ENCODE measurements at places on chromosomes 5 and 9.
A peak's percentile ranks its signal among the peaks of the same experiment; 100 is the strongest.

DNA sequence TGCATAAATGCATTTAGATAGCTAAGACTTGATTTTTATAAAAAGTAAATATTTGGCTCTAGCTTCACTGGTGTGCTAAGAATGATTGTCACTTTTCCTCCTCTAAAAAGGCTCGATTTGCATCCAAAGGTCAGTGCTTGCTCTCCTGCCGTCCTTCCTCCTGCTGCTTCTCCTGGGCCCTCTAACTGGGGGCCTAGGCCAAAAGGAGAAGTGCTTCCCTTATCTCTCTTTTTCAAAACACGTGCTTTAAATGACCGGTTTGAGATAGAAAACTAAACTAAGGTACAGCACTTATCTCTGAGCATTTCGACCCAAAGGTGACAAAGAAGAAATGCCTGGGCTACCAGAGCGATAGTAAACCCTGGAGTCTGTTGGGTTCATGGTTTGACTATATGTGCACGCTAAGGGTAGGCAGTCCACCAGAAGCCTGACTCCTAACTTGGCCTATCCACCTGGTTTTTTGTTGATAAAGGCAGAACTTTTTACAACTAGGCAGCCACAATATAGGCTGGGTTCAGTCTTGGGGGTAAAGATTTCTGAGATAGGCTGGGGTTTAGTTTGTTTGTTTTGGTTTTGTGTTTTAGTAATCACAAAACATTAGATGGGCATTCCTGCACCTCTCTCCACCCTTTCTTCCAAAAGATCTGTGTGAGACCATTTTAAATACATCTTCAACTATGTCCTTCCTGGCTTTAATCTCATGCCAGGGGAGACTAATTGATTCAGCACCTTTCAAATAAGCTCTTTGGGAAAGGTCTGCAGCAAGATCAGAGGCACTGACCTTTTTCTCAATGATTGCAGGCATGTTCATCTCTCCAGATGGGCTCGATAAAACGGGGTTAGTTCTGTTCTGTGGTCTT is 3.8 kb downstream of the NR2F1-AS1 start:
- DNase-seq, result no peak

DNA sequence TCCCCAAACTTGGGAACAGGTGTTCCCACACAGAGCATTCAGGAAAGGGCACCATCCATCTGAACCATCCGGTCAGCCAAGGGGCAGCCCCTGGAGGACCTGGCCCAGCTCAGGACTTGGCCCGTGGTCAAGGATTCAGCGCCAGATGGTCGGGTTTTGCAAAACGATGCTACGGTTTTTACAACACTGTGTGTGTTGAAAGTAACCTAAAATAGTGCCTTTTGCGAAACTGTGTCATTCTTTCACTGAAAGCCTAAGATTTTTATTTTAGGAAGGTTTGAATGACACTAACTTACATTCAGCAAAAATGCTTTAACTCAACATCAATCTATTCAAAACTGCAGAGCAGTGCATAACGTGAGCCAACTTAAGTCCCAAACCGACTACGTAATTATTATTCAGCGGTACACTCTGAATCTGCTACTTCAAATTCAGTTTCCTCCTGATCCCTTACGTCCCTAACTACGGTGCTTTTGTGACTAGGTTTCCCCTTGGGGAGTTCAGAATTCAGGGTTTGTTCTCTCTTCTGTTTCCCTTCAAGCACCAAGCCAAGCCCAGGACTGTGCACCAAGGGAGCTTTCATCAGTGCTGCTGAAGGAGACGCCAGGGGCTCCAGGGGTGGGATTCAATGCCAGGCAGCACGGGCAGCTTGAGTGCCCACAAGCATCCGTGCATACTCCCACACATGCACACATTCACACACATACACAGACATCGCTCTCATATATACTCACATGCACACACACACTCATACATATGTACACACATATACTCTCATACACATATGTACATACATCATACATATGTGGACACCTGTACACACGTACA is 25.8 kb downstream of the LPCAT1 start:
- no peak for DNase-seq

DNA sequence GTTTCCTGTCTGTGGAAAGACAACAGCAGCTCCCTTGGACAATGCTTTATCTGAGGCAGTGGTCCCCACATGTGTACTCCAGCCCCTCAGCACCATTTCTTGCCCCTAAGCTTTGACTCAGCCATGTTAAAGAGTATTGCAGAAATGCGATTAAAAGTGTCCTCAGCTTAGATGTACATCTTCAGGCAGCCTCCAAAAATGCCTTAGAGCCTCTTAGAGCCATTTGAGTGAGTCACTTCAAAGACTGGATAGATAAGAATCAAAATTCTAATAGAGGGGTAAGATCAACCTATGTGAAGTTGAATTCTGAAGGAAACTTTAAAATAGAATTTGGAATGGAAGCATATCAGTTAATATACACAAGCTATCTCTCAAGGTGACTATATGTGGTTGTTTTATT is 296.3 kb downstream of the ADAMTS6 start:
- no peak for DNase-seq

DNA sequence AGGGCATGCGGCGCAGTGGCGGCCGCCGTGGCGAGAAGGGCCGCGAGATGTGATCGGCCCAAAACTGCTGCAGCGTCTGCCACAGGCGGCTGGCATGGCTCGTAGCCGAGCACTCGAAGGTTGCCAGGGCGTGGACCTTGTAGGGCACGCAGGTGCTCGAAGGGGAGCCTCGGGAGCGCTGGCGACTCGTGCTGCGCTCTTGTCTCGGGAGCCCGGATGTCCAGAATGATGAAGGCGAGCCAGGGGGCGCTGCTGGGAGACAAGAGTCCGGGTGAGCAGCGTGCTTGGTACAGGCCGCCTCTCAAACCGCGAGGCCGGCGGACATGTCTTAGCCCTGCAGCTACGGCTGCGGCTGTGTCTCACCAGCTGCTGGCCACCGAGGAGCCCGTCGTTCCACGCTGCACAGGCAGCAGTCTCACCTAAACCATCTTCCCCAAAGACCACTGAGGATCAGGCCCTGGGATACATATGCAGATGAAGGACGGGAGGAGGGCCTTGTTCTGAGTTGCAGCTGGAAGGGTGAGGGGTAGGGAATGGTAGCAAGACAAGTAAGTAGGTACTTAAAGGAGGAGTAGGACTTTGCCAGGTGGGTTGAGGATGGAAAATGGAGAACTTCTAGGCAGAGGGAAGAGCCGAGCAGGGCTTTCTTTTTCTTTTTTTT is 1.7 kb downstream of the CBY3 start:
- no peak for DNase-seq

DNA sequence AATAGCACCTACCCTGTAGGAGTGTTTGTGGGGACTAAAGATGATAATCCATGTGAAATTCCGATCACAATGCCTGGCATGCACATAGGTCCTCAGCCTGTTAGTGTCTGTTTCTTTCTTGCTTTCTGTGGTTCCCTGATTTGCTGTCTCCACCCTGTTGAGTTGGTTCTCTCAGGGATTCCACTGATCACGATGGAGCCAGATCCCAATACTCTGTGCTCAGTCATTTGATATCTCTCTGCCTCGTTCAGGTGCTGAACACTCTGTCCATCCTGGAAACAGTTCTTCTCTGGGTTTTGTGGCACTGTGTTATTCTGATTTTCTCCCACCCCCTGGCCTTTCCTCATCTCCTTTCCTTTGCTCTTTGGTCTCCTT is 60.8 kb downstream of the ARHGAP26 start:
- no peak for DNase-seq

DNA sequence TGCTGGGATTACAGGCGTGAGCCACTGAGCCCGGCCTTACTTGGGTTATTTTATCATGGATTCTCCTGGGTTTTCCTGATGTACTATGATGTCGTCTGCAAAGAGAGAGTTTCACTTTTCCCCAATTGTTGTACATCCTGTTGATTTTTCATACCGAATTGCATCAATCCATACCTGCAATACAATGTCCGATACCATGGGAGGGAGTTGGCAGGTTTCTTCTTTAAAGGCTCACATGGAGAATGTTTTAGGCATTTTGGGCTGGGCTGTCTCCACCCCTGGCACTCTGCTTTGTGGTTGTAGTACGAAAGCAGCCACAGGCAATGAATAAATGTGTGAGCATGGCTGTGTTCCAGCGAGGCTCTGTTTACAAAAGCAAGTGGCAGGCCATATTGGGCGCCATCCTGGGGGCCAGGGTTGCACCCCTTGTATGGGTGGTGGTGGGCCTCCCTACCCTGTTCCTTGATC is 35.1 kb upstream of the EXOC3 start:
- no peak for DNase-seq

- no peak for DNase-seq
These were observed 74.0 kb downstream of the SLIT3 start for GRCh38 chr5:169226895-169227294.

- DNase-seq, result no peak
These were observed 104.4 kb downstream of the EGFLAM start for GRCh38 chr5:38362713-38363112.

- DNase-seq, result no peak
These were observed 4.3 kb downstream of the MTRR start for GRCh38 chr5:7873216-7873615.

DNA sequence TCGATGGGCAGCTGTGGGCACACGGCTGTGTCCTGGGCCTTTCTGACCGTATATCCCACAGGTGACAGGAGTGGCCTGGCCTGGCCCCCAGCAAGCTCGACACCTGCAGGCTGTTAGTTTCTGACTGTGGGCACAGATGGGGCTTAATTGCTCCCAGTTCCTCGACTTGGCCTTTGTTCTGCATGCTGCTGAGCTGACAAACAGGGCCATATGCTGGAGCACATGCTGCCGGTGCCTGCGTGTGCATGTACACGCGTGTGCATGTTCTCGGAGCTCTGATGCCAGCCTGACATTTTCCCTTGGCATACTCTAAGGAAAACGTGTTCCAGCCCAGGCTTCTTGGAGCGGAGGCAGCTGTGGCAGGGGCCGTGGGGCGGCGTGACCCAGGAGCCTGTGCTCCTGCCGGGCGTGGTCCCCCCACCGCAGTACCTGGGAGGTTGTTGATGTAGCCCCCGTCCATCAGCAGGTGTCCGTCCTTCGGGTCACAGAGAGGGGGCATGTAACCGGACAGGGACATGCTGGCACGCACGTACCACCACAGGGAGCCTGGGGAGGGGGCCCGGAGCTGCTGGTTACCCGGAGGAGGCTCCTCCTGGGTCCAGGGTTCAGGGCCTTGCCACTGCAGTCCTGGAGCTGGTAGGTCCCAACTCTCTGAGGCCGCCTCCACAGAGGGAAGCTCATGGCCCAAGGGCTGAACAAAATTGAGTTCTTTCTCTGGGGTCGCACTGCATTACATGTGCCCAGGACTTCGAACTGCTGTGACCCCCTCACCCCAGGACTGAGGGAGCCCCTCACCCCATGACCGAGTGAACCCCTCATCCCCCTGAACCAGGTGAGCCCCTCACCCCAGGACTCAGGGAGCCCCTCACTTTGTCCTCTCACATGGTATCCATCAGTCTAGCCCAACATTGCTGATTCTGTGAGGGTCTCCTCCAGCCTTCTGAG is 4.1 kb upstream of the NSMF start:
- DNase-seq, result no peak

DNA sequence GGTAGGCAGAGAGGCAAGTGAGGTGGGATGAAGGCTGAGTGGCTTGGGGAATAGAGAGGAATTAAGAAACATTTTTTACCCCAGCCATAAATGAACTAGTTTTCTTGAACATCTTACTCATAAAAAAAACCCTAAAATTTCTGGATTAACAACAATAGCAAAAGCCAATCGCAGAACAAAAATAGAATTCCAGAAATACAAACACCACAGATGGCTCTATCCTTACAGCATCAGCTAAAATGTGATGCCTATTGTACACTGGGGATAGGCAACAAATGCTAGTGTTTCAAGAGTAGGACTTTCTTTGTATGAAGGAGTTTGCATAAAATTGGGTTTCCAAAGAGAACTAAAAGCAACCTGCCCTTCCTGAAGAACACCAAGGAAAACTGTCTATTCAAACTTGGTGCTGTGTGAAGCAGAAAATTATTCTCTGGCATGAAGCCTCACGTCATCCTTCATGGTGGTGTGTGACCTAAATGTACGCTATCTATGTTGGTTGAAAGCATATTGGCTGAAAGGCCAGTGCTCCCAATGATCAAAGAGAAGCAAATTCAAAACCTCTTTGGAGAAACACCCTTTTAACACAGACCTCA is 82.9 kb downstream of the JAKMIP2 start:
- DNase-seq, result no peak

- no peak for DNase-seq
These were observed 9.0 kb downstream of the CCDC69 start for GRCh38 chr5:151214614-151215545.

- no peak for DNase-seq
These were observed 7.1 kb downstream of the TXNDC8 start for GRCh38 chr9:110330484-110331105.

GRCh38 chr9:87445646-87446045 is 52.0 kb upstream of the DAPK1 start:
- DNase-seq, result peak; percentile 10

GRCh38 chr5:6849316-6850105 is 136.3 kb downstream of the TENT4A start:
- no peak for DNase-seq

- DNase-seq, result no peak
These were observed 71.9 kb upstream of the PPP1R2B start for GRCh38 chr5:156778139-156778706.

GRCh38 chr5:60026161-60026560 is 132.6 kb upstream of the PDE4D start:
- no peak for DNase-seq

All from HTR-8/SVneo (cell line).